EL (cell line): ENCODE measurements at places on chromosomes 5 and 9.

DNA sequence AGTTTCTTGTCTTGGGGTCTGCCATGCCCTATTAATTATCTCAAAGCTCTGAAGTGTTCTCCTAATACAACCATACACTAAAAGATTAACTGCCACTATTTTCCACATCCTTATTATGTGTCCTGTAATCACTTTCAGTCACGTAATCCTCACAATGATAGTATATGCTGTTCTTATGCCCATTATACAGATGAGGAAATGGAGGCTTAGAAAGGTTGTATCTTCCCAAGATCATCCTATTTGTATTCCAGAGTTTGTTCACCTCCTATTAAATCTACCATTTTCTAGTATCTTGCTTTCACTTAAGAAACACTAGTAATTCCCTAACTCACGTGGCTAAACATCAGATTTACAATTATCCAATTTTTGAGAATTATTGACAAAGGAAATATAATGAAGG lies 2.9 kb upstream of the ARHGEF28 start:
- DNase-seq = no peak

GRCh38 chr5:345404-346195 lies 24.1 kb downstream of the AHRR start:
- no peak for DNase-seq

GRCh38 chr9:137723783-137724445 lies 105.1 kb downstream of the EHMT1 start:
- no peak for DNase-seq

DNA sequence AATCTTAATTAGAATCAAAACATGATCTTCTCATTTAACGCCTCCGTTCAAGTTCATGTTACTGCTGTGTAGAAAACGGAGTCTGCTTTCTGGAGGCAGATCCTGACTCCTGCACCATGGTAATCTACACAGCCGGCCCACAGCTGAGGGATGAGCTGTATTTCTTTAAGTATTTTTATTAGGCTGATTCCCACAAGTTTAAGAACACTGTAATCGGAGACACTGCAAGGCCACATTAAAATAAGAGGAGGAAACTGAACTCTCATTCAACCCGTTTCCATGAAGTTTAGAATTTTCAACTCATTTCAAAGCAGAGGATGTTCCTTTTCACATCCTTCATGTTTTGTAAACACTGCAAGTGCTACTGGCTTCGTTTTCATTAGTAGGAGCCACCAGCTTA lies 372.2 kb downstream of the NFIB start:
- peak; percentile 32 for DNase-seq

- DNase-seq = peak; percentile 76
Measured at GRCh38 chr9:125558453-125559092, 148.4 kb downstream of the MAPKAP1 start.

DNA sequence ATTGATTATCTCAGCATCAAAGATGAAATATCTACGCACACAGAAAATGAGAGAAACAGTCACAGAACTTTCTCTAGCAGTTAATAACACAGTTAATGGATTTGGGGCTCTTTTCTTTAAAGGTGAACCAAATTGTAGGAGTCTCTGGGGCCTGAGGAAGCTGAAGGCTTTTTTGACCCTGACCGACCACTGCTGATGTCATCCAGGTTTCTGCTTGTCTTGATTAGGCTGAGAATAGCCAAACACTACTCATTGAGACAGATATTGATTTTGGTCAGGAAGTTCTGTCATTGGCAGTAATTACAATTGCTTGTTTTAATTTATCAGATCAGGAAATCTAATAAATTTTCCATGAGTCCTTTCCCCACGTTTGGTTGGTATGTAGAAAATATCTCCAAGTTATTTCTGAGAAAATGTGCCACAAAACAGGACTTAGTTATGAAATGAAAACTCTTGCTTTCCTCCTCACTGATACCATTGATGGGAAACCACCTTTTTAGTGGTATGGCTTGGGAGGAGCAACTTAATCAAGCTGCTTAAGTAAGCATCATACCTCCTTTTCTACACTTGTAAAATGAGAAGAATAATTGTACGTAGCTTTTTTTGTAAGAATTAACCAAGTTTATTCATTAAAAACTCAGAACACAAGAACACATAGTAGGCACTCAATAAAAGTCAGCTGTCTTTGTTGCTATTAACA lies 19.7 kb downstream of the CARTPT start:
- no peak for DNase-seq

DNA sequence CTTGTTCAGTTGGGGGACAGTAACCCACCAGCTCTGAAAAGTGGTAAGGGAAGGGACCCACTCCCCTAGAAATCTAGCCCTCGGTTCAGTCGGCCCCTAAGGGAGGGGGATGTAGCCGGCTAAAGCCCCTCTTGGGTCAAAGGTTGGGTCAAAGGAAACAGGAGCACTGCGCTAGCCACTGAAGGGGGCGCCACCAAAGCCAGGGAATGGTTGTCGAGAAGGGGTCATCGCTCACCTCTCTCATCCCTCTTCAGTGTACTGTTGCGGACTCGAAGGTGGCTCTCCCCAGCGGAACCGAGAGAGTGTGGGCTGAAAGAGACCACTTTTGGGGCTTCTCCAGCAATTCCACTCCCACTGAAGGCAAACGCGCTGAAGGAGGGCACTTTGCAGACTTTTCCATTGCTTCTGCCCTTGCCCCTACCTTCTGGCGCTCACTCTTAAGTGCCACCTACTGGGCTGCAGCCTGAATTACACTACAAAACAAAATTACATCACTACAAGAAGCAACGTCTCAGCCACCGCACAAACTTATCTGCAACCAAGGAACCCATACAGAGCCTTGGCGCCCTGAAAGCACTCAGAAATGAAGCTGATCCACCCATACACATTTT lies 396.9 kb downstream of the PDE4D start:
- DNase-seq = peak; percentile 44
